ENCODE measurements at places on chromosomes 2 and 18.

DNA sequence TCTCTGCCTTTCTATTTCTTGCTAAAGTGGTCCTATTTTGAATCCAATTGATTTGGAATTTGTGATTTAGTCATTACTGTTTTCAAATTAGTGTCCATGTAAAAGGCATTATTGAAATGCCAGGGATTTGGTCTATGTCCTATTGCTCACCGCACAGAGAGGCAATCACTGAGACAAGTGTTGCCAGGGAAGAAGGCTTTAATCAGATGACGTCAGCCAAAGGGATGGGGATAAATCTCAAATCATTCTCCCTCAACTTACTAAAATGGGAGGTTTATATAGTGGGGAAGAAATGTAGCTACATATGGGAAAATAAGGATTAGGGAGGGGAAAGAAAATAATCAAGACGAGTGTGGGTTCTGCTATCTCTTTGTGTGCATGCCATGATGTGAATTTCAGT, 9.6 kb downstream of the SERPINB12 start:
- no peak overlapping the region for H3K27ac ChIP-seq
- H3K27me3 ChIP-seq = no peaks in the 10 kb centered on the region
- H3K4me3 ChIP-seq = no peak overlapping the region
- no peaks in the 10 kb centered on the region for H3K4me1 ChIP-seq
- H3K36me3 ChIP-seq = no peaks in the 10 kb centered on the region
- DNase-seq = no peak

GRCh38 chr2:120323214-120323613, 22.7 kb upstream of the INHBB start:
- no peak overlapping the region for H3K4me3 ChIP-seq
- H3K4me1 ChIP-seq = no peaks in the 10 kb centered on the region
- no peaks in the 10 kb centered on the region for H3K27me3 ChIP-seq
- no peak for DNase-seq
- H3K36me3 ChIP-seq = no peaks in the 10 kb centered on the region

DNA sequence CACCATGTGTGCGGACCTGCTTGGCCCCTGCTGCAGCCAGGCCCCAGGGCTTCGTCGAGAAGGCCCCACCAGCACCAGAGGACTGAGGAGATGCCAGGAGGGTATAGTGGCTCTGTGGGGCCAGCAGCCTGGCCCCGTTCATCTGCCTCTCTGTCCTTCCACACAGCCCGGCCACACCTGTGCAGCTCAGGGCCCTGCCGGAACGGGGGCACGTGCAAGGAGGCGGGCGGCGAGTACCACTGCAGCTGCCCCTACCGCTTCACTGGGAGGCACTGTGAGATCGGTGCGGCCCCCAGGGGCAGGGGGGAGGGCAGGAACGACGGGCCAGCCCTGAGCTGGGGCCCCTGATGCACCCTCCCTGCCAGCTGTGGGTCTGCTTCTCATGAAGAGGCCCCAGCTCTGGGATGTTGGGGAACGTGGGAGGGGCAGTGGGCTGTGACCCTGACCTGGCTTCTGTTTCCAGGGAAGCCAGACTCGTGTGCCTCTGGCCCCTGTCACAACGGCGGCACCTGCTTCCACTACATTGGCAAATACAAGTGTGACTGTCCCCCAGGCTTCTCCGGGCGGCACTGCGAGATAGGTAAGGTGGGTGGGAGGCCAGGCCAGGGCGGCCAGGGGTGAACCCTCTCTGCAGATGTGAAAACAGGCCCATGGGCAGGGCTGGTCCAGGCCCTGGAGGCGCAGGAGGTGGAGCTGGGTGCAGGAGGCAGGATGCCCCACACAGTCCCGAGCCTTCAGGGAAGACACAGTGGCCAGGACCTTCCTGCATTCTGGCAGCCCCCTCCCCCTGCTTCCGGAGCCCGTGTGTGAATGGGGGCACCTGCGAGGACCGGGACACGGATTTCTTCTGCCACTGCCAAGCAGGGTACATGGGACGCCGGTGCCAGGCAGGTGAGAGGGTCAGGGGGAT, 50.3 kb downstream of the MTERF4 start:
- DNase-seq = no peak
- no peaks in the 10 kb centered on the region for H3K4me1 ChIP-seq
- H3K27ac ChIP-seq = no peak overlapping the region

DNA sequence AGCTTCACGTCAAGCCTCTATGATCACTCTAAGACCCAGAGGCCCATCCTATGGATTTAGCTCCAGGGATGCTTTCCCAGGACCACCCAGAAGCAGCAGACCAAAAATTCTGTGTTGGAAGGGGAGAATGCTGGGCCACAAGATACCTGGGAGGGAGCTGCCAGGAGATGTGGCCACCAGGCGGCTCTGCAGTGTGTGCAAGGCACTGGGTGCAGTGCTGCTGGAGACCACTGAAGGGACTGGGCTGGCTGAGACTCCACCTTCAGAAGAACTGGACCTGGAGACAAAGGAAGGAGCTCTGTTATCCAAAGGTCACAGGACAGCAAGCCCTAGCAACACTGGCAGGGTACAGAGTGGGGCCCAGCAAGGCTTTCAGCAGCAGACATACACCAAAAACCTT, 34.0 kb downstream of the KANSL3 start:
- H3K4me1 ChIP-seq = no peaks in the 10 kb centered on the region
- DNase-seq = no peak
- peaks cover 98% of the 10 kb centered on the region for H3K36me3 ChIP-seq
- H3K4me3 ChIP-seq = no peak overlapping the region
- no peak overlapping the region for H3K27ac ChIP-seq

DNA sequence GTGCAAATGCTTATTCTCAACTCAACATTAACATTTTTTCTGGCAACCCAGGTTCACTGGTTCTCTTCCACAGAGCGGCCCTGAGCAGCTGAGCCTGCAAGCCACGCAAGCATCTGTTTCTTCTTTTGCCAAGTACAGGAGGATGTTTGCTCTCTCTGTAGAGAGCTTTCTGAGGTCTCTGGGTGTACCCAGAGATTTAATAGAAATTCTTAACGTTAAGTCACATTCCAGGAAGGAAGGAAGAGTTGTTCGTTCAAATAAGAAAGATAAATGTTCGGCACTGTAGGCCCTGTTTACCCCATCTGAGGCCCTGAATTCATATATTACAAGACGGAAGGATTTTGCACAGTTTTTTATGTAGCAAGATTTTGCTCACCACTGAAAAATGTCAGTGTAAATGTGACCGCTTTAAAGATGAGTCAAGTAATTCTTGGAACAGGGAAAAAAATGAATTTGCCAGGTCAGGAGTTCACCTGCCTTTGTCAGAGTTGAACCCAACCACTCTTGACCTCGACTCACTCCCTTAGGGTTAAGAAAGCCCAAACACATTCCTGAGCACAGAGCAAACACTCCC, 30.1 kb downstream of the KCTD18 start:
- no peak overlapping the region for H3K4me3 ChIP-seq
- DNase-seq = no peak
- H3K36me3 ChIP-seq = no peaks in the 10 kb centered on the region
- H3K27ac ChIP-seq = no peak overlapping the region
